Osteoblast (primary cell): ENCODE measurements at places on chromosomes 16 and 17. TPM values are rescaled to one million over a fixed set of nuclear protein-coding genes. Genes with fewer than 3 reads are reported as not detected.
A peak's percentile ranks its signal among the peaks of the same experiment; 100 is the strongest.

METTL22 gene
- 24.5 and 46.0 TPM in 2 replicates for total RNA-seq

DNA sequence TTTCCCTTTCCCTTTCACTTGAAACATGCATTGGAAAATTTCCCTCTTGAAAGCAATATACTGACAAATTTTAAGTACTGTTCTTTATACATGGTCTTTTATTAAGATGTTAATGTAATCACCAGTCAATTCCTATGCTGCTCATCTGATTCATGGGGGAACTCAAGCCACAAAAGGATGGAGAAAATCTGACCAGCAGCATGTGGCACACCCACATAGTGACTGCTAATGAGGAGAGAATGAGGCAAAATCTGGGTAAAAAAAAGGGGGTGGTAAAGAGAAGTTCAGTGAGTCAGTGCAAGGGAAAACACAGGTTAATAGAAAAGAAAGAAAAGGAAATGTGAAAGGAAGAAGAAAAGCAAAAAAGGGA lies 11.3 kb downstream of the RFFL start:
- peaks cover 20% of the 10 kb centered on the region for H3K4me1 ChIP-seq
- H3K4me3 ChIP-seq = no peak overlapping the region
- DNase-seq = peak; percentile 52
- no peaks in the 10 kb centered on the region for H3K27me3 ChIP-seq
- H3K27ac ChIP-seq = peak overlapping the region; percentile 68

- H3K27me3 ChIP-seq = no peaks in the 10 kb centered on the region
- peaks cover 18% of the 10 kb centered on the region for H3K4me1 ChIP-seq
- peak; percentile 94 for DNase-seq
- peak overlapping the region; percentile 7 for H3K4me3 ChIP-seq
Observed at GRCh38 chr17:78915872-78916632, 9.1 kb downstream of the TIMP2 start.

GSPT1 gene
- total RNA-seq = 109 and 113 TPM in 2 replicates

DNA sequence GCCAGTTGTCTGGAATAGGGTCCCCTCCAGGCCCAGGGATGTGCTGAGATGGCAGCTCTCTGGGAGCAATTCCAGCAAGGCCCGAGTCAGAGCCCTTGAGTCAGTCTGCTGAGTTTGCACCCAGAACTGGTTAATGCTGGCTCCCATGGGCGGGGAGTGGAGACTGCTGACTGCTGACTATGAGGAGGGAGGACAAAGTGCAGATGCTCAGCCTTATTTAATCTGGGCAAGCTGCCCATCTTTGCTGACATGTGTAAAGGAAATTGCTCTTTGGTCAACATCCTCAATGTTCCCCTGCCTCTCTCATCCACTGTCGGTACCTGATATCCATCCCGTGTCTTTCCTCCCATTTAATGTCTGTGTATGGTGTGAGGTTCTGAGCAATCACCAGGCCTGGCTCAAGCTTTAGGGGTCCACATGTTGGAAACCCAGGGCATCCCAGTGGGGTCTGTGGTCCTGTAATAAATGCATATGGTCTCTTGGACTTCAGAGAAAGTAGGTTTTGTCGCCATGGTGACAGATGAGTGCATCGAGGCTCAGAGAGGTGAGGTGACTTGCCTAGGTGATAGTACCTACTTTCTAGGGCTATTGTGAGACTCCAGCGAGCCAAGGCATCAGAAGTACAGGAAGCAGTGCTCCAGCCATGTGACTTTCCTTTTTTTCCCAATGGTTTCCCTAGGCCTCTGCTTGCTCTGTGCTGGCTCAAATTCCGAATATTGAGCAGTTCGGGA lies 20.0 kb upstream of the RNF135 start:
- H3K36me3 ChIP-seq = no peaks in the 10 kb centered on the region
- peaks cover 4% of the 10 kb centered on the region for H3K4me1 ChIP-seq
- no peak overlapping the region for H3K27ac ChIP-seq
- no peaks in the 10 kb centered on the region for H3K27me3 ChIP-seq
- no peak overlapping the region for H3K4me3 ChIP-seq

TBC1D3I gene
- 0.36 and 0.59 TPM in 2 replicates for total RNA-seq

DNA sequence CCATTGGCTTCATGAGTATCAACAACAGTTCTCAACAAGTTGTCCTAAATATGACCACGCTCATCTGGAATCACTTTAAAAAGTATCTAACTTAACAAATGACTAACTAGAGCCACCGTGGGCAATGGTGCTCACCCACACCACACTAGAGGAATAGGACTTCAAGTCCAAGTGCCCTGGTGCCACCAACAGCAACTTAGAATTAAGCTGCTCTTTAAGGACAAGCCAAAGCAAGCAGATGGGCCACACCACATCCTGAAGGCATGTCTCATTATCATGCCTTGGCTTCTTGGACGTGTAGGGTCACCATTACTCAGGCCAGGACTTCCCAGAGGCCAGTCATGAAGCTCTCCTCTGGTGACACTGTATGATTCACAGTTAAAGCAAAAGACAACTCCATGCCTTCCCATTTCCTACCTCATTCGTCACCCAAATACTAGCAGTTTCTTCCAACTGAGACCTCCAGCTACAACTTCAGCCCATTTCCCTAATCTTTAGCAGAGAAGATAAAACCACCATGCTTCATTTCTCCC lies 9.4 kb upstream of the SLC6A4 start:
- peak; percentile 91 for DNase-seq
- H3K27me3 ChIP-seq = no peaks in the 10 kb centered on the region
- peaks cover 10% of the 10 kb centered on the region for H3K36me3 ChIP-seq
- H3K4me3 ChIP-seq = no peak overlapping the region
- H3K4me1 ChIP-seq = peaks cover 16% of the 10 kb centered on the region

- no peaks in the 10 kb centered on the region for H3K36me3 ChIP-seq
- DNase-seq = peak; percentile 87
- H3K27ac ChIP-seq = peak overlapping the region; percentile 87
- H3K27me3 ChIP-seq = peaks cover 22% of the 10 kb centered on the region
Observed at GRCh38 chr16:66926171-66926947, 1.0 kb upstream of the RRAD start.

GRCh38 chr16:85936816-85937215 lies 37.9 kb downstream of the IRF8 start:
- H3K36me3 ChIP-seq = no peaks in the 10 kb centered on the region
- H3K4me1 ChIP-seq = no peaks in the 10 kb centered on the region
- H3K27ac ChIP-seq = no peak overlapping the region
- no peak overlapping the region for H3K4me3 ChIP-seq
- H3K27me3 ChIP-seq = peaks cover 16% of the 10 kb centered on the region

- no peaks in the 10 kb centered on the region for H3K36me3 ChIP-seq
- no peaks in the 10 kb centered on the region for H3K4me1 ChIP-seq
- no peaks in the 10 kb centered on the region for H3K27me3 ChIP-seq
- H3K27ac ChIP-seq = no peak overlapping the region
Observed at GRCh38 chr17:33169580-33170285, 123.4 kb downstream of the ASIC2 start.
